CD8-positive, alpha-beta T cell (primary cell): ENCODE measurements at places on chromosomes 6 and 20.

- DNase-seq, result no peak
Measured at GRCh38 chr6:136069119-136069518, 181.0 kb downstream of the MTFR2 start.

DNA sequence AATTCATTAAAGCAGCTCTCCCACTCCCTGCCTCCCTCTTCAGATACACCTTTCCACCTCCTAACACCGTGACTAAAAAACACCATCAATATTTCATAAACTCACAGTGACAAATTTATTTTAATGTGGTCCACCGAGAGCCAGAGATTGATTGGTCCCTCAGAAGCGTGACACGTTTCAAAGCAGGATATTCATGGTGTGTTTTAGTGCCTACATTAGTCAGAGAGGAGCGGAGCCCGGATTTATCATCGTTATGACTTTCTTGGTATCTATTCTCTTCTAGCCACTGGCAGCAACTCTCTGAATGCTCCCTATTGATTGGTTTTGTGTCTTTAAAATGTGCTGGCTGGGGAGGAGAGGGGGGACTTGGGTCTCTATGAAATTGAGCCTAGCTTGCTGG lies 265.3 kb downstream of the DHX35 start:
- DNase-seq, result no peak

- DNase-seq, result no peak
Measured at GRCh38 chr6:129638055-129638684, 71.8 kb downstream of the ARHGAP18 start.

DNA sequence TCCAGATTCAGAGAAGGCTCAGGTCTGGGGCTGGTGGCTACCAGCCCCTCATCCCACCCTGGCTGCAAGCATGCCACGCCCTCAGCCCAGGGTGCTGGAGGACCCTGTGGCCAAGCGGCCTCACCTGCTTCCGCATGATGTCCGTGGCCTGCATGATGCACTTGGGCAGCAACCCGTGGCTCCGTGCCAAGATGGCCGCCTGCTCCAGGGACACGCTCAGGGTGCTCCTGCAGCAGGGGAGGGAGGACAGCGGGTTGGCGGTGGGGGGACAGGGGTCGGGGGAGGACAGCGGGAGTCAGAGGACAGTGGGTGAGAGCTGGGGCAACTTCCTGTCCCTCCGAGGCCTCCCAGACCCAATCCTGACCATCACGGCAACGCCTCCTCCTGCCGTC lies 200.1 kb downstream of the PREX1 start:
- no peak for DNase-seq

- no peak for DNase-seq
Measured at GRCh38 chr20:43186312-43186711, 3.4 kb downstream of the PTPRT start.

DNA sequence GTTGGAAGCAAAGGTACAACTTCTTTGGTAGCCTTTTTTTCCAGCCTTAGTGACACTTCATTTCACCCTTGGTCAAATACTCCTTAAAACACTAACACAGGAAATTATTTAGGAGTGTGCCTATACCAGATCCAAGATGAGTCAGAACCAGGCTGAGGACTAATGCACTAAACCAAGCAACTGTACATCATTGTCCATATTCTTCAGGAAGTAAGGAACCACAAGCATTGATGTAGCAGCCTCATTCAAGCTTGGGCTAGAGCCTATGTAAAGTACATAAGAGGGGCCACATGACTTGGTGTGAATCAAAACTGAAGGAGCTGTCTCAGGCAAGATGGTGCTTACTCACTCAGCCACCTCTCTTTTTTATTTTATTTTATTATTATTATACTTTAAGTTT lies 20.7 kb upstream of the ADGB start:
- DNase-seq, result no peak
